ENCODE measurements at places on chromosomes 16 and 17. TPM values are rescaled to one million over a fixed set of nuclear protein-coding genes. Genes with fewer than 3 reads are reported as not detected.

- no peak for DNase-seq
Observed at GRCh38 chr17:74387365-74388218, 20.3 kb downstream of the GPR142 start.

DNA sequence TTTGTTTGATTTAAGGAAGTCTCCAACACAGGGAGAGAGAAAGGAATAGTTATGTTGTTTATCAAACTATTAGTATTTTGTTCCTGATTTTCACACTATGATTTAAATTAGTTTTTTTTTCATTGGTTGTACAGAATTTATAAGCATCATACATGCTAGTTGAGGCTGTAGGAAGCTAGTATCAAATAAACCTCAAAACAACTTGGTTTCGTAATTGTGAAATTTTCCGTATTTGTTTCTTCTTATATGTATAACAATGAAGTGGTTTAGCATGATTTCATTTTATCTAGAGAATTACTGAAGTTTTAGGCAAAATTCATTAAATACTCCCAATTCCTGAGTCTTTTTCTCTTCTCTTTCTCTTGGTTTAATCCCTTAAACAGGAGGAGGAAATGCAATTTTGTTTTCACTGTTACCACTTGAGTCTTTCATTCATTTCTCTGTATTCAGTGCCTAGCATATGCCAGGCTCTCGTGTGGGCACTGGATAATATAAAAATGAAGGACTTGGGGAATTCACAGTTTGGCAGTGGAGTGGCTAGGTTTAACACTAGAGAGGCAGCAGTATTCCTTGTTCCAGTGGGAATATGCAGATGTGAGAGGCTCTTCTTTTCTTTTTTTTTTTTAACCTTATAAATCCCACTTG lies 1.8 kb downstream of the CYLD start:
- DNase-seq = no peak

DNA sequence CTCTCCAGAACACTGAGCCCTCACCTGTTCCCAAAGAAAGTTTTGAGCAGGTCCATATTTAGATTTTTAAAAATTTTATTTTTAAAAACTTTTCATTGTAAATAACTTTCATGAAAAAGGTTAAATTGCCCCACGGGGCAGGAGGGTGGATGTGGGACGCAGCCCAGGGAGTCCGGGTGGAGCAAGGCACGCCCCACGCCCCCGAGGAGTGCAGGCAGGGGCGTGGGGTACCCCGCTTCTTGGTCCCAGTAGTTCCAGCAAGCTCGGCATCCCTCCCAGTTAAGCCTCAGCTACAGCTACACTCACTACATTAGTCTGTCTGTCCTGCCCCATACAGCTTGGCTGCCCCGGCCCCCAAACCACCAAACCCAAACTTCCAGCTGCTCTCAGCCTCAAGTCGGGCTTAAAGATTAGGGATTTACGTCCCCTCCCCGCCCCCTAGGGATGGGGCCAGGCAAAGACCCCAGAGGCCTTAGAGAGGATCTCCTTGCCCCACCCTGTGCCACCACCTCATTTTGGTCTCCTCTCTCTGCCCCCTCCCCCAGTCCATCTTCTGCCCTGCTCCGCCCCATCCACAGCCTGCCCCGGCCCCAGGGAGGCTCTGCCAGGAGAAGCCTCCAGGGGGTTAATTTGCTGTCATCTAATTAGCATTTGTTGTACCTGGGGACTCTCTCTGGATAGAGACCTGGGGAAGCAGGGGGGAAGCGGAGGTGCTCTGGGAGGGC lies 4.6 kb downstream of the FOXJ1 start:
- no peak for DNase-seq

DNA sequence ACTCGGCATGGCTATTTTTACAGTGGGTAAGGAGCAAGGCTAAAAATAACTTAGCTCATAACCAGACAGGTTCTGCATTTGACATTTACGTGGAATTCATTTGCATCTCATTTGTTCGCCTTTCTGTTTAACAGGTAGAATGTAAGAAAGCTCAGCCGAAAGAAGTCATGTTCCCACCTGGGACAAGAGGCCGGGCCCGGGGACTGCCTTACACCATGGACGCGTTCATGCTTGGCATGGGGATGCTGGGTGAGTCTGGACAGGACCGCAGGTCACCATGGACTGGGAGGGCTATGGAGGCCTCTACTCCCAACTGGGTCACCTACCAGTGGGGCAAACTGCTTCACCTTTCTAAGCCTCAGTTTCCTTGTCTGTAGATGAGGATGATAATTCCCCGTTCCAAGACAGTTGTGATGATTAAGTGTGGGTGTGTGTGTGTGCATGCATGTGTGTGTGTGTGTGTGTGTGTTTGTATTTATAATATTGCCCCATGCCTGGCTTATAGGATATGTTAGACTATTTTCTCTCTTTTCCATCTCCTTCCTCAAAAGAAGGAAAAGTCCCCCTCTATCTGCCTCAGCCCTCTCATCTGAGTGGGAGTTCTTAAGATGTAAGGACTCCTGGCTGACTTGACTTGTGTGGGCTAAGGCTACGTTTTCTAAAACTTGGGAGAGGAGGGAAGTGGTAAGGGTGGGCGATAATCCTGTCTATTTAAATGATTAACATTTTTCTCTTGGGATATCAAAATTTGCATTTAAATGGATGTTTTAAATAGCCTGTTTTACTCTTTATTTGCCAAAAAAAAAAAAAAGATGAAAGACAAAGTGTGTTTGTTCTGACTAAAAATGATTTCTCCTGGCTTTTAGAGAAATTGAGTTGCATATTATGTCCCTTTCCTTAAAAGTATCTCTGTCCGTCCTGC lies 129.0 kb downstream of the CCDC182 start:
- no peak for DNase-seq

- DNase-seq = no peak
Observed at GRCh38 chr16:5616841-5617240, 519.2 kb upstream of the EEF2KMT start.

GRCh38 chr17:70912716-70913485 lies 743.6 kb downstream of the KCNJ2 start:
- DNase-seq = no peak

DNA sequence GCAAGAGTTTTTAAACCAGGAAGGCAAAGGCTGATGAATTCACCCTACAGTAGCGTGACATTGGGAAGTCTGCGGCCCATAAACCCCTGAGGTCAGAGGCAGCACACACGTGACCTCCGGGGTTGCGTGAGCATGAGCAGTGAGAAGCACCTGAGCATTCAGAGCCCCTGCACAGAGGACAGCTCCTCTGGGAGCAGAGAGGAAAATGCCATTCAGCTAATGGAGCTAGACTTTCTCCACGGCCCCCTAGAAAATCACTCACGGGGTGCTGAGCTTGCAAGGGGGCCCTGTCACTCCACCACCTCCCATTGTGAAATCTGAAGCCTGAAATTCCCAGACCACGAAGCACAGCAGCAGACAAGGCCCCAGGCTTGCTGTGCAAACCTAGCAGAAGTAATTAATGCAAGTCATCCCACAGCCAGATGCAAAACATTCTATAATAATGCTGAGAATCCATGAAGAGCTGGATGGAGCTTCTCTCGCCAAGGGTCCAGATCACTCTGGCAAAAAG lies 114.9 kb upstream of the RCVRN start:
- no peak for DNase-seq

Gene CHRNE
- total RNA-seq = not detected

Gene KIF2B
- total RNA-seq = 0.17 TPM

Gene DNAH9
- total RNA-seq = 0.07 TPM

Gene INCA1
- not detected for total RNA-seq

Gene COL1A1
- total RNA-seq = 1.4 TPM

Gene ADAD2
- total RNA-seq = not detected

Gene CETP
- not detected for total RNA-seq

Gene BEAN1
- not detected for total RNA-seq

Gene RND2
- 0.11 TPM for total RNA-seq

Measured in HT1080 (cell line).